Neural progenitor cell (in vitro differentiated cells): ENCODE measurements at places on chromosomes 11 and 22. TPM values are rescaled to one million over a fixed set of nuclear protein-coding genes. Genes with fewer than 3 reads are reported as not detected.

DNA sequence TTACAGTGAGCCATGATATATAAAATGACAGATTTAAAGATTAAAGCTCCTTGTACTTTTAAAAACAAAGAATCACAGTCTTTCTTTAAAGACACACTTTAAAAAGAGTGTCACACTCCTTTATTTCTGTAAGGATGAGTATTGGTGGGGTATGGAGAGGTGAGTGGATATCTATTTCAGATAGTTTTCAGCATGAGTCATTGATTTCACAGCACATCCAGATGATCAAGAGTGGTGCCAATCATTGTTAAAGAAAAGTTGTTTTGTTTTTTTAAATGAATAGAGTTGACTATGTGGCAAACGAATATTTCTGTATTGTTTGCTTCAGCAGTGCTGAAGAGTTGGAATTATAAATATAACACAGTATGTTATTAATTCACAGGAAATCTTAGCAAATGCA, 52.5 kb downstream of the FAR1 start:
- H3K36me3 ChIP-seq, result peaks cover 16% of the 10 kb centered on the region
- no peaks in the 10 kb centered on the region for H3K27me3 ChIP-seq
- no peak overlapping the region for H3K4me3 ChIP-seq
- no peak for DNase-seq
- no peaks in the 10 kb centered on the region for H3K4me1 ChIP-seq

GRCh38 chr11:9568854-9569587, 4.4 kb upstream of the WEE1 start:
- no peak overlapping the region for H3K4me3 ChIP-seq
- no peak overlapping the region for H3K27ac ChIP-seq
- H3K4me1 ChIP-seq, result peaks cover 32% of the 10 kb centered on the region
- H3K27me3 ChIP-seq, result peaks cover 13% of the 10 kb centered on the region
- H3K36me3 ChIP-seq, result no peaks in the 10 kb centered on the region
- peak; percentile 14 for DNase-seq

DNA sequence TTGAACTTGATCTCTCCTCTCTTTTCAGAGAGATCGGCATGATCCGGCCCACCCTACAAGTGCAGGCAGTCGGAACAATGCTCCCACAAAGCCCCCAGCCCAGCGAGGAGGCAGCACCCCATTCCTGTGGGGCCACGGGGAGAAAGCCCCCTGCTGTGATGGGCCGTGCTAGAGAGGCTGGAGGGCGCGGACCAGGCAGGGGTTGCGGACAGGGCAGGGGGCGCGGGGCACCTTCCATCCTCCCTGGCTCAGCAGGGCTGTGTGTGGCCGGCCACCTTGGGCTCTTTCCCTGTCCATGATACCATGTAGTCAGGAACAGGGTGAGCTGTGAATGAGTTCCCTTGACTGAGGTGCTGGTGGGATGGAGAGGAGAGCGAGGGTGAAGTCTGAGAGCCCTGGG, 379.8 kb downstream of the BRD1 start:
- H3K27ac ChIP-seq, result no peak overlapping the region
- no peaks in the 10 kb centered on the region for H3K36me3 ChIP-seq
- no peak overlapping the region for H3K4me3 ChIP-seq
- peaks cover 9% of the 10 kb centered on the region for H3K27me3 ChIP-seq
- no peak for DNase-seq
- peaks cover 22% of the 10 kb centered on the region for H3K4me1 ChIP-seq

- no peaks in the 10 kb centered on the region for H3K4me1 ChIP-seq
- no peak overlapping the region for H3K27ac ChIP-seq
- no peak for DNase-seq
- no peaks in the 10 kb centered on the region for H3K36me3 ChIP-seq
- H3K4me3 ChIP-seq, result no peak overlapping the region
These were observed 72.6 kb upstream of the PPARA start for GRCh38 chr22:46077669-46078099.

GRCh38 chr11:43557553-43558110, 122.9 kb upstream of the HSD17B12 start:
- no peak overlapping the region for H3K27ac ChIP-seq
- peak overlapping the region; percentile 42 for H3K4me3 ChIP-seq
- H3K4me1 ChIP-seq, result peaks cover 54% of the 10 kb centered on the region
- H3K27me3 ChIP-seq, result peaks cover 20% of the 10 kb centered on the region
- DNase-seq, result peak; percentile 74

- no peak for DNase-seq
- H3K36me3 ChIP-seq, result no peaks in the 10 kb centered on the region
- no peaks in the 10 kb centered on the region for H3K27me3 ChIP-seq
- H3K27ac ChIP-seq, result no peak overlapping the region
These were observed 385.1 kb upstream of the CCDC90B start for GRCh38 chr11:83671289-83671688.

DNA sequence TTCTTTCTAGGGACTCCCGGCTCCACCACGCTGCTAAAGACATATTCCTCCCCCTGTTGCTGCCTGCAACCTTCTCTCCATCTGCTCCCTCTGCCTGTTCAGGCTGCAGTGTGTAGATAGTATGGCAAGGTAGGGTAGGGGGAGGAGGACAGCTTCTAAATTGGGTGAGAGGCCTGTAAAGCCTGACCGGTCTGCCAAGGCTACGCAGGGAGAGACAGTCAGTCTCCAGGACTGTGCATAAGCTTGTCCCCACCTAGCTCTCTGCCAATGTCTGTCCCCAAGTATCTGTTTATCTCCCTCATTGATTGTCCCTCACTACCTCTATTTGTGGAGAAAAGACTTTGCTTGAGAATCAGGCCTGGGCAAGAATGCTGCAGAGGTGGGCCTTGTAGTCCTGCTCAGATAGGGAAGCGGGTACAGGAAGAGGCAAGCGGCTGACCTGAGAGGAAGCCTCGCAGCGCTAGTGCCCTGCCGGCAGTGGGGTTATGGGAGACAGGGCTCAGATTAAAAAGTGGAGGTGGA, 871 bp upstream of the SEZ6L start:
- H3K4me1 ChIP-seq, result peaks cover 13% of the 10 kb centered on the region
- no peak overlapping the region for H3K27ac ChIP-seq
- DNase-seq, result peak; percentile 38
- H3K27me3 ChIP-seq, result peaks cover 100% of the 10 kb centered on the region
- no peak overlapping the region for H3K4me3 ChIP-seq
- no peaks in the 10 kb centered on the region for H3K36me3 ChIP-seq

GRCh38 chr11:69131644-69132300, 24.0 kb upstream of the SMIM38 start:
- no peak overlapping the region for H3K27ac ChIP-seq
- peak; percentile 91 for DNase-seq
- no peak overlapping the region for H3K4me3 ChIP-seq

GRCh38 chr11:61911701-61912529, 5.5 kb downstream of the RAB3IL1 start:
- H3K36me3 ChIP-seq, result no peaks in the 10 kb centered on the region
- H3K27ac ChIP-seq, result no peak overlapping the region
- H3K27me3 ChIP-seq, result peaks cover 13% of the 10 kb centered on the region
- DNase-seq, result no peak
- H3K4me3 ChIP-seq, result no peak overlapping the region

DNA sequence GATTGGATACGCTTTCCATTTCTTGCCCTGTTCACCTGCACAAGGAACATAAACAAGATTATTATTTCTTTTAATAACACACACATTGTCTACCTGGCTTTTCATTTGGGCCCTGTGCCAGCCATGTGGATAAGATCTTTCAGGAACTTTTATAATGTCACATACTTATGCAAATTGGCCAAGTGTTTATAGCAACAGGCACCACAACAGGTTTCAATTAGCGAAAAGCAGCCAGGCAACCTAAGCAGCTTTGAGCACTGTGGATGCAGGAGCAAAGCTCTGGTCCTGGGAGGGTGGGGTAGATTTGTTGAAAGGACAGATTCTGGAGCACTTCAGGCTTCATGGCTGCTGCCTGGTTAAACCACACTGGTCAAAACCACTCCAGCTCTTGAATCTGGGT, 217.4 kb downstream of the BARX2 start:
- no peaks in the 10 kb centered on the region for H3K36me3 ChIP-seq
- H3K27ac ChIP-seq, result no peak overlapping the region
- peaks cover 12% of the 10 kb centered on the region for H3K4me1 ChIP-seq
- no peaks in the 10 kb centered on the region for H3K27me3 ChIP-seq
- DNase-seq, result peak; percentile 11
- H3K4me3 ChIP-seq, result no peak overlapping the region

DNA sequence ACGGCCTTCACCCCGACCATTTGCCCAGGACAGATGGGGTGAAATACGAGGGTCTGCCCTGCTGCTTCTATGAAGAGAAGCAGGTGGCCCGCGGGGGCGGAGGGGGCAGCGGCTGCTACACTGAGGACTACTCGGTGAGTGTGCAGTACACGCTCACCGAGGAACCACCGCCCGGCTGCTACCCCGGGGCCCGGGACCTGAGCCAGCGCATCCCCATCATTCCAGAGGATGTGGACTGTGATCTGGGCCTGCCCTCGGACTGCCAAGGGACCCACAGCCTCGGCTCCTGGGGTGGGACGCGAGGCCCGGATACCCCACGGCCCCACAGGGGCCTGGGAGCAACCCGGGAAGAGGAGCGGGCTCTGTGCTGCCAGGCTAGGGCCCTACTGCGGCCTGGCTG, 11.2 kb downstream of the C22orf31 start:
- H3K4me1 ChIP-seq, result peaks cover 11% of the 10 kb centered on the region
- H3K36me3 ChIP-seq, result no peaks in the 10 kb centered on the region
- H3K27ac ChIP-seq, result no peak overlapping the region

- H3K27me3 ChIP-seq, result peaks cover 7% of the 10 kb centered on the region
- H3K4me3 ChIP-seq, result no peak overlapping the region
- no peak overlapping the region for H3K27ac ChIP-seq
- H3K4me1 ChIP-seq, result no peaks in the 10 kb centered on the region
- DNase-seq, result no peak
These were observed 79.9 kb upstream of the SEPTIN5 start for GRCh38 chr22:19634226-19634975.

DNA sequence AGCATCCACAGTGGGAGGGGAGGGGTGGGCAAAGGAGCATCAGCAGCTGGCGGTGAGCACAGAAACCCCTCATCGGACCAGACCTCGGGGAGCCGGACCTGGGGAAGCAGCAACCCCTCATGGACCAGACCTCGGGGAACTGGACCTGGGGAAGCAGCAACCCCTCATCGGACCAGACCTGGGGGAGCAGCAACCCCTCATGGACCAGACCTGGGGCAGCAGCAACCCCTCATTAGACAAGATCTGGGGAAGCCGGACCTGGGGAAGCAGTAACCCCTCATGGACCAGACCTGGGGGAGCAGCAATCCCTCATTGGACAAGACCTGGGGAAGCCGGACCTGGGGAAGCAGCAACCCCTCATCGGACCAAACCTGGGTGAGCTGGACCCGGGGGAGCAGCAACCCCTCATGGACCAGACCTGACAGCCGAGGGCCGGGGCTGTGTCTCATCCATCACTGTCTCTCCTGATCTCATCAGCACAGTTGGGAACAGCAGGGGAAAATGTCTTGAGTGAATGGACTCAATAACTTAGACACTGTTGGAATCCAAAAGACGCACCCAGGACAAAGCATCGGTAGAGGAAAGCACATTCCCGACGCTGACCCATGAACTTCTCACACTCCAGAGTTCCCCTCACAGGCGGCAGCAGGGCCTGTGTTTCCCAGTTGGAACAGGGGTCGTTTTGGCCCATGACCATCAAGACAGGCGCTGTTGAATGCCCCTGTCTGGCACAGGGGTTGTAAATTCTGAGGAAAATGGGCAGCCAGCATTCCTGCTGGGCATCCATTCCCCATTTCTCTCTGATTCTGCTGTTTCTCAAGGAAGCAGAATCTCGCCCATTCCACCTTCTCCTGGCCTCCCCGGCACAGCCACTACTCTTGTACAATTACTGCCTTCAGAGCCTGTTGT, 1494.6 kb downstream of the TBC1D22A start:
- no peak overlapping the region for H3K27ac ChIP-seq
- H3K4me1 ChIP-seq, result peaks cover 29% of the 10 kb centered on the region
- no peaks in the 10 kb centered on the region for H3K36me3 ChIP-seq

GRCh38 chr11:128718064-128718463, 24.2 kb downstream of the FLI1 start:
- H3K27ac ChIP-seq, result no peak overlapping the region
- peaks cover 35% of the 10 kb centered on the region for H3K4me1 ChIP-seq
- H3K4me3 ChIP-seq, result no peak overlapping the region
- H3K27me3 ChIP-seq, result peaks cover 33% of the 10 kb centered on the region

DNA sequence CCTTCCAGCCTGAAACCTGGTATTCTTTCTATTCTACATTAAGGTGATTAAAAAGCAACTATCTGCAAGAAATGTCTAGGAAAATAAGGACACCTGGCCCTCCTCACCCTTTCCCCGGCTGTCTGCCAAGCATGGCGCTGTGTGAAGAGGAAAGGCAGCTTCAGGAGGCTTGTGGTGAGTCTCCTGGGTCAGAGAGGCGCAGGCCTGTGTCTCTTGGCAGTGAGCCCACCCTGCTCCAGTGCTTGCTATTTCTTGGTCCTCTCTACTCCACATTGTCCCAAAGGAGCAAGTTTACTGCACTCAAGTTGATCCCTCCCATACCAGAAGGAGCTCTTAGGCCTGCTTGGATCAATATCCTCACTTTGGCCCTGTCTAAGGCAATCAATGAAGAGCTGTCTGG, 520.7 kb upstream of the B3GAT1 start:
- no peak overlapping the region for H3K4me3 ChIP-seq
- no peaks in the 10 kb centered on the region for H3K36me3 ChIP-seq
- no peak for DNase-seq
- H3K4me1 ChIP-seq, result no peaks in the 10 kb centered on the region
- no peaks in the 10 kb centered on the region for H3K27me3 ChIP-seq

DNA sequence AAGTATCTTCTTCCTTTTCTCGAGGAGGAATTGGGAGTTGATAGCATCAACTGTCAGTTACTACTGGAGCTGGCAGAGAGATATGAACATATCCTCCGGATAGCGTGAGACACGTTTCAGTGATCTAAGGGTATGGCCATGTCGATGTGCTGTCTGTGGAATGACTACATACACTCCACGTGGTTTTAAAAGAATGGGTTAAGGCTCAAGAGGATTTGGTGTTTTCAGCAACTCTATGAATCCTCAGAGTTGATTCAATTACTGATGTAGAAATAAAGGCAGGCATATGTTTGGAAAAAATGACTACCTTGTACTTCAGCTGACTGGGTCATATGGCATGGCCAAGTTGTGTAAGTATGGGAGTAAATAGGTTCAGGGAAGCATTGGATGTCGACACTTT, 22.9 kb downstream of the MMP13 start:
- no peaks in the 10 kb centered on the region for H3K36me3 ChIP-seq
- no peak for DNase-seq
- no peak overlapping the region for H3K4me3 ChIP-seq

DNA sequence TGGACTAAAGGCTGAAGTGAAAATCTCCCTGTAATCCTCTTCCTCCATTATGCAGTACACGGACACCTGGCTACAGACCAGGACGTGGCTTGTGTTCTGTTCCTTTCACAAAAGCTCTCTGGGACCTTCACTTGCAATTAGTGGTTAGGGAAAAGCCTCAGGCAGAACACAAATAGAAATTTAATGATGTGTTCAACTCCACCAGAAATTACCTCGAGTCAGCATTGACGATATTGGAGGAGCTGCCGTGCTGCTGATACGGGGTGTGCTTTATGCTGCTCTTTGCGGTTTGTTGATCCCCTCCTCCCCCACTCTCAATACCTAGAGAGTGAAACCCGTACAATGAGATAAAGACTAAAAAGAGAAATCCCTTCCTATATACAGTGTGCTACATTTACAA, 48.9 kb downstream of the POLD3 start:
- H3K36me3 ChIP-seq, result no peaks in the 10 kb centered on the region
- no peaks in the 10 kb centered on the region for H3K27me3 ChIP-seq
- H3K27ac ChIP-seq, result peak overlapping the region; percentile 68
- H3K4me3 ChIP-seq, result no peak overlapping the region
- DNase-seq, result peak; percentile 37

Gene ZDHHC24
- total RNA-seq, result 4.1 and 10.0 TPM in 2 replicates

Gene PNPLA3
- 4.8 and 9.0 TPM in 2 replicates for total RNA-seq

Gene SPINDOC
- 27.2 and 80.0 TPM in 2 replicates for total RNA-seq

Gene SAAL1
- total RNA-seq, result 50.8 and 73.4 TPM in 2 replicates
